Dermis blood vessel endothelial cell (primary cell): ENCODE measurements at places on chromosomes 3 and 15. TPM values are rescaled to one million over a fixed set of nuclear protein-coding genes. Genes with fewer than 3 reads are reported as not detected.

ASB14 gene
- not detected in 2 replicates for total RNA-seq

CHCHD4 gene
- 16.0 and 19.5 TPM in 2 replicates for total RNA-seq

CLSTN2 gene
- total RNA-seq: 0.17 and 0.23 TPM in 2 replicates

CCR3 gene
- not detected in 2 replicates for total RNA-seq

ECE2 gene
- total RNA-seq: not detected in 2 replicates

GOLGA6L4 gene
- total RNA-seq: 1.7 and 2.0 TPM in 2 replicates

GPR156 gene
- 0.09 TPM in 1 of 2 replicates, not detected in the other for total RNA-seq
